Fibroblast of the aortic adventitia (primary cell): ENCODE measurements at places on chromosomes 7 and 10. TPM values are rescaled to one million over a fixed set of nuclear protein-coding genes. Genes with fewer than 3 reads are reported as not detected.

GRCh38 chr10:20877554-20877953 lies 19.6 kb downstream of the NEBL start:
- DNase-seq = no peak

Gene VPS26A
- total RNA-seq = 49.2 and 54.9 TPM in 2 replicates

- no peak for DNase-seq
Measured at GRCh38 chr10:99537086-99537988, 4.6 kb downstream of the NKX2-3 start.

GRCh38 chr7:22713463-22713862 lies 13.5 kb upstream of the IL6 start:
- DNase-seq = no peak

- DNase-seq = no peak
Measured at GRCh38 chr7:137413901-137414300, 70.4 kb upstream of the PTN start.

DNA sequence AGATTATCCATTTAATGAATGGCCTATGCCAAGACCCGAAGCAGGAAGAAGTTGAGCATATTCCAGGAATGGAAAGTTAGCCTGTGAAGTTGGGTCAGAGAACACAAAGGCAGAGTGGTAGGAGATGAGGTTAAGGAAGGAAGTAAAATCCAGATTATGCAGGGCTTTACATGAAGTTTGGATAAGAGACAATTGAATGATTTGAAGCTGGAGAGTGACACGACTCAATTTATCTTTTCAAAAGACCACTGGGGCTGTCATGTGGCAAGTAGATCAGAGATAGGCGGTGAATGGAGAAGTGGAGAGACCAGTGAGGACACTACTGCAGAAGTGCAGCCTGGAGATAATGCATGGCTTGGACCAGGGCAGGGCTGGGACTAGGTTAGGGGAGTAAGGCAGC lies 7.2 kb upstream of the CNOT4 start:
- no peak for DNase-seq

Gene MBLAC1
- total RNA-seq = 1.9 and 4.2 TPM in 2 replicates

GRCh38 chr7:17019106-17019505 lies 137.3 kb upstream of the AGR3 start:
- DNase-seq = no peak

DNA sequence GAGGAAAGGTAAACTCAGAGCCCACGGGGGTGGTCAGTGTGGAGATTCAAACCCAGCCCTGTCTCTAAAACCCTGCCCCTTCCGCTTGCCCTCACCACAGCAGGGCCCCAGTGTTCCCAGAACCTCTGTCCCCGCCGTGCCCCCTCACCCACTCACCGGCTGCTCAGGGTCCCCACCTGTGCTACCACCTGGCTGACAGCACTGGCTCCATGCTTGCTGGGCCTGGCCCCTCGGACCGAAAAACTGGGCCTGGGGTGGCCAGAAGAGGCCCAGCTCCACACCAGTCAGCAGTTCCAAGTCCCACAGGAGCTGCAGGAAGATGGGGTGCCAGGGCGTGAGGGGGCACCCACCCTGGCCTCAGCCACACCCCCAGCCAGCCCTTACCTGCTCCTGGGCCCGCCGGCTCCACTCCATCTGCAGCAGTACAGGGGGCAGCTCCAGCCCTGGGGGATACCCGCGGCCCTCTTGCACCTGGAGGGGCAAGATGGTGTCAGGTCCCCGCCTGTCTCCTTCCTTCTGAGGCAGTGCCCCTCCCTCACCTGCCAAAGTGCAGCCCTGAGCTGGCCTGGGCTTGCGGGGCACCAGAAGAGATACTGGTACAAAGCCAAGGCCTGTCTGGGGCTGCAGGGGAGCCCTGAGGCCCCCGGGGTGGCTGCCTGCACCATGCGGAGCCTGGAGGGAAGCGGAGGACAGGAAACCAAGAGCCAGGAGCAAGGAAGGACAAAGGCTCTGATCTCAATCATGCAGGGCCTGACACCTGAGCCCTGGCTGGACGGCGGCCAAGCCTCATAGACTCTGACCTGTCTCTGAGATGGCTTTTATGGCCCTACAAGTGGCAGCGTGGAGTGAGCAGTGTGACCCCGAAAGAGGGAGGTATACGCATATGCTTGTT lies 11.7 kb downstream of the ATP6V1F start:
- DNase-seq = no peak

Gene CYP26C1
- total RNA-seq = 0.09 TPM in 1 of 2 replicates, not detected in the other

DNA sequence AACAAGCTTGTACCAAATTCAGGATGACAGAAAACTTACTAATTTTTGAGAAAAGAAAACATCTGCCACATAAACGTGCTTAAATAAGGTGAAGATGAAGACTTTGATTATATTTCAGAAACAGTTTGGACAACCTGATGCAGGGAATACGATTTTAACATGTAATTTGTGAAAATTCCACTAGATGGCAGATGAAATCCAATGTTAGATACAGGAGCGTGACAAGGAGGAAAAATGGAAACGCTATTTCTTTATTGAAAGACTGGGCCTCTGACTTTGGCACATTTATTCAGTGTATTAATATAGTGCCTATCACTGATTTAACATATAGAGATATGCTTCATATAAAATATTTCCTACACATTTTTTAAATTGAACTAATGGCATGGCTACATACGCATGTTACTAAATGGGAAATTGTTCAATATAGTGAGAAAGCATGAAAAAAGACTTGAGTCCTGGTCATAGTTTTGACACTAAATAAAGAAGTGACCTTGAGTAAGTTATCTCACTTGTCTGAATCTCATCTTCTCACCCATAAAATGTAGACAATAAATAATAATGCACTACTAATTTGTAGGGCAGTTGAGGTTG lies 60.7 kb downstream of the CD36 start:
- DNase-seq = peak; percentile 77

GRCh38 chr10:35480142-35480541 lies 125.0 kb upstream of the GJD4 start:
- no peak for DNase-seq

- DNase-seq = no peak
Measured at GRCh38 chr10:873020-873419, 58.5 kb downstream of the LARP4B start.

Gene RSPH10B2
- total RNA-seq = not detected in 2 replicates

DNA sequence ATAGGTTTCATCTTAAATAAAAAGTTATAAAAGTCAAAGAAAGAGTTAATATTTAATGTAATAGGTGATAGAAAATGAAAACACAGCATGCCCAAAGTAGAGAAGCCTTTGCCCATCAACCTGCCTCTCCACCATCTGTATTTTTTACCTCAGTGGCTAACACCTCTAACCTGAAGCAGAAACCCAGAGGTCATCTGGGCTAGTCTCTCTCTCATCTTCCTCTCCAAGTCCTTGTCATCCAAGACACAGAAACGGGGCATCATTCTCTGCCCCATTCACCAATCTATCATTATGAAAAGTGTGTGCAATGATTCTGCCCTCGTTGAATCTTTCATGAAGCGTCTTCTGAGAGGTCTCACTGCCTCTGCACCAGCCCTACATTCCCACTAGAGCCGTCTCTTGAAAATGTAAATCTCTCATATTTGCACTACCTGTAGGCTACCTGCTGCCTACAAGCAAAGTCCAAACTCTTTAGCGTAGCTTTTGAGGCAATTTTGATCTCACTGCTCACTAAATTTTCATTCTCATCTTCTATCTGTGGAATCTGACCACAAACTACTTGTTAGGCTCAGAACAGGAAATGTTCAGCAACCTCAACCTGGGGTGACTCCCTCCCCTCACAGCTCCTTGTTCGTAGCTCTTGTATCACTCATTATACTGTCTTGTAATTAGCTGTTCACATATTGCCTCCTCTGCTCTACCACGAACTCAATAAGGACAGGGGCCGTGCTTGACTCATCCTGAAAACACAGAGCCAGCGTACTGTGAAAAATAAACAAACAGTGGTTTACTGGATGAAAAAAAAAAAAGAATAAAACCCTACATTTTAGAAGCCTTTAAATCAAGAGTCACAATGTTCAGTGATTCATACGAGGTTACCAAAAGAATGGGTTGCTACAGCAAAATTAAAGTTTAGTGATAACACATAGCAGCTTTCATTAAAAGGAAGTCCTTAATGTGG lies 83.1 kb downstream of the CTNNA3 start:
- DNase-seq = no peak

DNA sequence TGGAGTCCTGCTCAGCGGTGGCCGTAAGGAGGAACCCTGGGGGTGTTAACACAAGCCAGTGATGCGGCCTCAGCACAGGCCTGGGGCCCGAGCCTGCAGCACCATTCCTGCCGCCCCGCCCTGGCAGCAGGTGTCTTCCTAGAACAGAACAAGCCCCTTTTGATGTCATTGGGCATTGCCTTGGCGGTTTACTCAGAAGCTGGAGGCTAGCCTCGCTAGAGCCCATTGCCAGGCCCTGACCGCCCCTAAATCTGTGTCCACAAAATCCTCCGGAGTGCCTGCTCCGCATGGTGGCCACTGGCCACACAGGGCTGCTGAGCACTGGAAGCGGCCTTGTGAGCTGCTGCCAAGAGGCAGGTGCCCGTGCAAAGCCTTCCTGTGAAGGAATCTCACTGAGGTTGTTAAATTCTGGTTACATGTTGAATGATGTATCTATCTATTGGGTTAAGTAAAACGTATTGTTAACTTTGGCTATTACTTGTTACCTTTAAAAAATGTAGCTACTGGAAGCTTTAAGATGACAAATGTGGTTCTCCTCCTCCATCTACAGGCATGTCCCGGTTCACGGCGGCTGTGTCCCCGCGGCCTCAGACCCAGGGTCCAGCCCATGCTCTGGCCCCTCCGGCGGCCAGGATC lies 1.2 kb upstream of the INPP5A start:
- DNase-seq = peak; percentile 20

- DNase-seq = no peak
Measured at GRCh38 chr7:69334701-69335100, 263.6 kb upstream of the AUTS2 start.

DNA sequence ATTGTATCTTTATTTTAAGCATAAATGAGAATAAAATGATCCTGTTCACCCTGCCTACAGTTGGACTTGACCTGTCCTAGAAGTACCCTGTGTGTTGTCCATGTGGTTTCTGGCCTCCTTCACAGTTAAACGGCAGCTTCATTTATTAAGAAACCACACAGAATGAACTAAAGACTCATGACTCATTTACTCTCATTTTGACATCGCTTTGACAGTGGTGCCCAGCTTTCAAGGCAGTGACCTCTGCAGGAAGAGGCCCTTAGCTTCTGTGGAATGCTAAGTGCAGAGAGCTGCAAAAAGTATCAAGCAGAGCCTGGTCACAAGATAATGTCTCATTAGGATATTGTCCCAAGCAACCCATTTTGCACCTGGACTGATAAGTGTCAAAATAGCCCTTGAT lies 93.4 kb downstream of the AVL9 start:
- peak; percentile 46 for DNase-seq

DNA sequence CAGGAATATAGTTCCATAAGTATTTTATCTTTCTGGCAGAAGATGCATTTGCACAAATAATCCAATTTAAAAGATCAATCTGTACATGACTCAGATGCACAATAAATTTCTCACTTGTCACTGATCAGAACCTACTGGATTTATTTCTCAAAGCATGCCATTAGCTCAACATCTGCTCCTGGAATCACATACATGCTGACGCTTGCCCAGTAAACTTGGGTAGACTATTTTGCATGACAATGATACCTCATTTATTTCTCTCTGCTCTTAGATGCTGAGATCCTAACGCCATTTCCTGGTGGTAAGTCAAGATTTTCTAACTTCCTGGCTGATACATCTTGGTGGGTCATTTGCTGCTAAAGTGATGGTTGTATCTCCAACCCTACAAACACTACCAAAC lies 33.8 kb upstream of the C10orf120 start:
- no peak for DNase-seq

Gene NKX1-2
- total RNA-seq = not detected in 2 replicates

DNA sequence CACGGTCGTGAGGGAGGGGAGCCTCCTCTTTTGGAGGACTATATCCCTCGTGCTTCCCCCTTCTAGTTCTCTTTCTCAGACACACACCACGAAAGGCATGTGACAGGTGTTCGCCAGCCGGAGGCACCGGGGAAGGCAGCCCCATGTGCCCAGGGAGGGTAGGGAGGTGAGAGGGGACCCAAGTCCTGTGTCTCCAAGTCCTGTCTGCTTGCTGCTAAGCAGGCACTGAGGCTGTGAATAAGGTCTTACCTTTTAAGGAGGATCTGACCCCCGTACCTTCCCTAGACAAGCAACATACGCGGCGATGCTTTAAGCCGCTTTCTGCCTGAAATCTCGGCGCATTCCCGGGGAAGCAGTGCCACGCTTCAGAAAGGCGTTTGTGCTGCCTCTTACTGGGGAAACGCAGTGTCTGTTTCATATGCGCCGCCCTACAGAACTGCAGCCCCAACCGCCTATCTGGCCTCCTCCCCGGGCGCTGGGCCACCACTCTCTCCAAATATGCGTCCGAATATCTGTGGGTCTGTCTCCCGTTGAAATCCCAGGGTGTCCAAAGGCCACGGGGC lies 770 bp downstream of the PLXNA4 start:
- peak; percentile 74 for DNase-seq

DNA sequence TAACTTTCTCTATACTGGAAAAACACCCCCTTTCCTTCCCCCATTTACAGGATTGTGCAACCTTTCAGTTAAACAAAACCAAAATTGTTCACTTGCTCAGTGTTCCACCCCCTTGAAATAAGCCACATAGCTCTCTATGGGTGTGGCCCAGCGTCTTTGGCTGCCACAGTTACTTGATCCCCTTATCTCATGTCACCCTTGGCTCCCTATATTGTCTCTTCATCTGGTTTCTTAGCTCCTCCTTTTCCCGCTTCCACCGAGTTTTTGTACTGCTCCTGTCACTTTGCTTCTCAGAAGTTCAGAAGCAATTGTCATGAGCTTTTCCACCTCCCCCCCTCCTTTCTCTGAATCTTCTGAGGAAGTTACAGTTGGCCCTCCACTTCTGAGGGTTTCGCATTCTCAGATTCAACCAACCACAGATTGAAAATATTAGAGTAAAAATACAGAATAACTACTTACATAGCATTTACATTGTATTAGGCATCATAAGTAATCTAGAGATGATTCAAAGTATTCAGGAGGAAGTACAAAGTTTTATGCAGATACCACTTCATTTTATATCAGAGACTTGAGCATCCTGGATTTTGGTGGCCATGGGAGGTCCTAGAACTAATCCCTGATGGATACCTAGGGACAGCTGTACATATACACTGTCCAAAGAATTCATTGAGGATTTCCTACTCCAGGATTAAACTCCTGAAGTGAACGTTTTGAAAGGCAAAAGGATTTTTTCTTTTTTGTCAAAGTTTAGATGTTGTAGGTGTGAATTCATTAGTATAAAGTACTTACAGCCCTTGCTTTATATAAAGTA lies 60.4 kb downstream of the ADD3 start:
- peak; percentile 78 for DNase-seq

- no peak for DNase-seq
Measured at GRCh38 chr10:98405422-98405821, 9.6 kb downstream of the PYROXD2 start.

Gene GRID2IP
- total RNA-seq = not detected in 2 replicates

DNA sequence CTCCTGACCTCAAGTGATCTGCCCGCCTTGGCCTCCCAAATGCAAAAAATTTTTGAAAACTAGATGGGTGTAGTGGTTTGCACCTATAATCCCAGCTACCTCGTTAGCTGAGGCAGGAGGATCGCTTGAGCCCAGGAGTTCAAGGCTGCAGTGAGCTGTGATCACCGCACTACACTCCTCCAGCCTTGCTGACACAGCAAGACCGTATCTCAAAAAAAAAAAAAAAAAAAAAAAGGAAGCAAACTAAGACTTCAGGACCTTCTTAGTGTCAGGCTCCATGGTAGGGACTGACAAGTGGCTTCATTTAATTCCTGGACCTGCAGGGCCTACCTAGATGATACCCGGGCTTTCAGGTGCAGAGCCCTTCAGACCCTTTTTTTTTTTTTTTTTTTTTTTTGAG lies 2.5 kb downstream of the POP7 start:
- no peak for DNase-seq
